ENCODE measurements at places on chromosomes 5 and 9. TPM values are rescaled to one million over a fixed set of nuclear protein-coding genes. Genes with fewer than 3 reads are reported as not detected.
A peak's percentile ranks its signal among the peaks of the same experiment; 100 is the strongest.

Gene RPL12
- 1,252 TPM for total RNA-seq

GRCh38 chr5:174111287-174111973, 65.9 kb downstream of the NSG2 start:
- no peak for DNase-seq

DNA sequence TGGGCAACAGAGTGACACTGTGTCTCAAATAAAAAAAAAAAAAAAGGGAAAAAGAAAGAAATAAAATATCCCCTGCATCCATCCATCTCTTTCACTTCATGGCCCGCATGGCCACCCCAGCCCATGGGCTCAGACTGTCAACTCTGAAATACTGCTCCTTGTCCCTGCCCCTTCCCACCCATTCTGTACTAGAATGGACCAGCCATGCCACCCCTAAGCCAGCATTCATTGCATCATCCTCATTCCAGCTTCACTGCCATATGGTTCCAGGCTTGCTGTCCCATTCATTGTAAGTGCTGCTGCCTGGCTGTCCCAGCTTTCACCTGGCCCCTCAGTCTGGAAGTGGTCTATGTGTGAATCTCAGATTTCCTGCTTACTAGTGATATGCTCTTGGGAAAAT, 46.2 kb downstream of the SPRY4 start:
- DNase-seq: no peak

Gene GRIA1
- total RNA-seq: not detected

DNA sequence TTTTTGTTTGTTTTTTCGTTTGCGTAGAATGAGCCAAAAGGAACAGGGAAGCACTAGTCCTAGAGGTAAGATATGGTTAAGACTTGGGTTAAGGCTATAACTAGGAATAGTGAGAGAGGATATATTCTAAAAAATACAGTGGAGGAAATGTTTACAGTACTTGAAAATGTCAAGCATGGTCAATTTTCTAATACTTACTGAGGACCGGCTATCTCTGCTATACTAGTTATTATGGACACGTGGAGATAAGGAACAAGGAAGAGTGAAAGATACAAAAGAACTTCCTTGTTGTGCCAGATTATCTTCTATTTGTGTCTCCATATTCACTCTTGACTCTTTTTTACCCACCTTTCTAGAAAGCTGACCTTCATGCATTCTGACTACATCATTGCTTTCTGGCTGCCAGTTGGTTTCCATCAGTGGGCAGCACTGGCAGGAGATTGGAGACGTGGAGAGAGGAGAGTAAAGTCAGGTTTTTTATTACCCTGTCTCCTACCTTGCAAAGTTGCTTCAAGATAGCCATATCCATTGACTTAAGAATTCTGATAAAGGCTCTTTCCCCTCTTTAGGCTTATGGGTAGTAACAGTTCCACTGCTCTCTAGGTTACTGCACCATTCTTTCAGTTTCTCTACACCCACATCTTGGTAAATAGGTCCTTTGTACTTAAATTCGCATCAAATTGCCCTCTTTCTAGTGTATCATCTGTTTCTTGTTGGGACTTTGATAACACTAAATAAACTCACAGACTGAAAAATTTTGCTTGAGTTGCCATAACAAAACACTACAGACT, 9.0 kb upstream of the RFX3 start:
- no peak for DNase-seq

GRCh38 chr5:114391321-114391720, 29.5 kb downstream of the KCNN2 start:
- no peak for DNase-seq

GRCh38 chr5:77128411-77129061, 41.5 kb upstream of the ZBED3 start:
- DNase-seq: no peak

DNA sequence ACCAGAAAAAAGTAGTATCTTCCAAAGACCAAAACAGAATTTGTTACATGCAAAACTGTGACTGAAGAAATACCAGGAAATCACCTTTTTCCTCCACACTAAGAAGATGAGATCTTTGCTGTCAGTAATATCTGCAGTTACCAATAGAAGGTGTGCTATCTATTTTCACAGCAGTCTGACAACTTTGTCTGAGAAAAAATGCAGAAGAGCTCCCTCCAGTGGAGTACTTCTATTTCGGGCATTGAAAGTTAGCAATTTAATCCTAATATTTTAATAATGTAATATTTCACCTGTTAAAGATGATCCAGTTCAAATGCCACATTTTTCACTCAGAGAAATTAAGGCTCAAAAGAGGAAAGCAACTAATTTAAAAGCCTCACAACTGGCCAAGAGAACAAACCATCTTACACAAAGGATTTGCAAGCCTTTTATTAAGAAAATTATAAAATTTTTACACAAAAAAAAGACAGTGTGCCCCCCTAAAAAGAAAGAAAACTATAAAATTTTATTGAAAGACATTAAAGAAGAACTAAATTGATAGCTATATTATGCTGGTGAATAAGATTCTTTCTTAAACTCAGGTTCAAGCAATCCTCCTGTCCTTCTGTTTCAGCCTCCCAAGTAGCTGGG, 50.6 kb downstream of the DEPDC1B start:
- peak; percentile 60 for DNase-seq

- no peak for DNase-seq
Observed at GRCh38 chr5:124634228-124634739, 112.2 kb downstream of the ZNF608 start.

- no peak for DNase-seq
Observed at GRCh38 chr5:150022158-150022531, 21.6 kb downstream of the HMGXB3 start.

Gene HRH2
- total RNA-seq: 70.4 TPM

DNA sequence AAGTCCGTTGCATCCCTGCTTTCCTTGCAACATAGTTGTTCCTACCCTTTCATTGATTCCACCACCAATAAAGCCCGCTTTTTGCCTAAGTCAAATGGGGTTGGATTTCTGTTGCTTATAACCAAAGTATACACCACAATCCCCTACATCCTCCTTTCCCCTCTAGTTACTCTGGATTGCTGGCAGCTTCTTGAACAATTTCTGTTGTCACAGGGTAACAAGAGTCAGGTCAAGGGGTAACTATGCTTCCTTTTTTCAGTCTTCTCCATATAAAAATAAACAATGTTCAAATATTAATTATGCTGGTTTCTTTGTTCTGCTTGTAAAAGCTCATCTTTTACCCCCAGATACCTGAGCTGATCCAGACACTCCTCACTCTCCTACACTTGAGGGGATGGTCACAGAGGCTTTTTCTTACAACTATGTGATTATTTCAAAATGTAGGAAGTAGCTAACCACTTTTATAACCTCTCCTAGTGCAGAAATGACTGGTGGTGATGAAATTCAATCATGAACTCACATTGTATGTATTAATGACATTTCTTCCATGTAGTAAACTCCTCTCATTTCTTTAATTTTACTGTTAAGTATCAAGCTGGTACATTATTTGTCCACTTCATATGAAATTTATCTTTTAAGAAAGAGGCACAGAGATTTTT, 136.5 kb downstream of the SNX18 start:
- DNase-seq: no peak

DNA sequence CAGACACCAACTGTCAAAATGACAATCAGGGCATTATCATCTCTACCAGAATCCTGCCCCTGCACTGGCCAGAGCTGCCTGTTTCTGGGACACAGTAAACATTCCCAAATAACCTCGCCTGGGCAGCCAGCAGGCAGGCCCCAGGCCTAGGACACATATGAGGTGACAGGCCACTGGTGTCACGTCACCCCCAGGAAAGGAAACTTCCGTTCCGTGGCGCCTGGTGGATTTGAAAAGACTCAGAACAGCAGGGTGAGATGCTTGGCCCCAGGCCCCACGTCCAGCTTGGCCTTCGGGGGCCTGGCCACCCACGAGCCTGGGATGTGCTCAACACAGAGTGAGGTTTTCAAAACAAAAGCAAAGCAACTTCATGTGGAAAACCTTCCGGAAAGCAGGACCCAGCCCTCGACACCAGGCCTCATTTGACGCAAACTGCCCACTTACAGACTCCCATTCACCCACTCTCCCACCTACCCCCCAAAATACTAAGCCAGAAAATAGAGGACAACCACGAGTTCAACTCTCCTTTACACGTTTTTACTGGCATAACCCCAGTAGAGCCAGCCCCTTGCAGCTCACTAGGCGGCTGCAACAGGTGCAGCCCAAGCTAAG, 1.2 kb downstream of the SEMA4D start:
- DNase-seq: peak; percentile 86

- DNase-seq: peak; percentile 67
Observed at GRCh38 chr5:180080486-180081280, 9.1 kb upstream of the RNF130 start.

DNA sequence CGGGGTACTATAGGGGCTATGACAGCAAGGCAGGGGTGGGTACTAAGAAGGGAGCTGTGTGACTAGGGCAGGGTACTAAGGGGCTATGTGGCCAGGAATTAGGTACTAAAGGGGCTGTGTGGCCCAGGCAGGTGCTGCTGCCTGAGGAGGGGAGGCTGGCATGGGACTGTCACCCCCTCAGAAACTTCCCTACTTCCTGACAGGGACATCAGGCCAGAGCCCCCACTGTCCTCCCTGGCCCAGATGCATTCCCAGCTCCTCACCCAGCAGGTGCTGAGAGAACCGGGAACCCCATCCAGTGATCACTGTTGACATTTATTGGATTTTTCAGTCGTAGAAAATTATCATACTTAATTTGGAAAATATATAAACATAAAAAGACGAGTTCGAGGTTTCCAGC, 26.6 kb downstream of the IRX2 start:
- DNase-seq: no peak

Gene AFAP1L1
- not detected for total RNA-seq

Gene GABRG2
- total RNA-seq: not detected

- no peak for DNase-seq
Observed at GRCh38 chr5:108101130-108101529, 280.8 kb downstream of the FBXL17 start.

- no peak for DNase-seq
Observed at GRCh38 chr9:138022121-138022741, 144.6 kb downstream of the CACNA1B start.

DNA sequence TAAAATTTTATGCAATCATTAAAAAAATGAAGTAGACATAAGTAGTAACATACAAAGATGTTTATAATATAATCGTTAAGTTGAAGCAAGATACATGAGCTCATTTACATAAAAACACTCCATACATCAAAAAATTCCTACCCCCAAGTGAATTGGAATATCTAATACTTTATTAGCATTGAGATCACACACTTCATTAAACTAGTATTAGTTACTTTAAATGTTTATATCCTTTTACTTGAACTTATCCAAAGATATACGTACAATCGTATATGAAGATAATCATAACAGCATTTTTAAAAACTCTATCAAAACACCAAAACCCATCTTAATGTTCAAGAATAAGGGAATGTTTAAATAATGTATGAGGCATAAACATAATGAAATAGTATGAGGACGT, 275.1 kb downstream of the RFX3 start:
- DNase-seq: no peak

GRCh38 chr5:175328176-175328575, 115.8 kb downstream of the DRD1 start:
- no peak for DNase-seq

Gene ACER2
- 1.3 TPM for total RNA-seq

DNA sequence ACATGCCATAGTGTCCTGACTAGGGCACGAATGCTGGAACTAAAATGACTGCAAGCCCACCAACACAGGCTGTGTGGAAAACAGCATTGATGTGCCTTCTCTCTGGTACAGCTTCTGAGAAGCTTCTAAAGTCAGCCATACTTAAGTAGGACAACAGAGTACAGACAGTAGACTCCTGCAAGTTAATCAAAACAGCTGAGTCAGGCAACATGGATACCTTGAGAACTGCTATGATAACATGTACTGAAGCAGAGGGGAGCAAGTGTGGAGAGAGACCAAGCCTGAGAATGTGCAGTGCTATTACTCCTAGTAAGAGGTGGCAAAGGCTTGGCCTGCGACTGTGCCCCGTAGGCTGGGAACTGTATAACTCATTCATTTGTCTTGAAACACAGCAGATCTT, 2.5 kb downstream of the ISCA1 start:
- DNase-seq: peak; percentile 43

- DNase-seq: peak; percentile 54
Observed at GRCh38 chr9:134571946-134572917, 69.4 kb upstream of the COL5A1 start.

- no peak for DNase-seq
Observed at GRCh38 chr5:7904170-7904569, 35.2 kb downstream of the MTRR start.

DNA sequence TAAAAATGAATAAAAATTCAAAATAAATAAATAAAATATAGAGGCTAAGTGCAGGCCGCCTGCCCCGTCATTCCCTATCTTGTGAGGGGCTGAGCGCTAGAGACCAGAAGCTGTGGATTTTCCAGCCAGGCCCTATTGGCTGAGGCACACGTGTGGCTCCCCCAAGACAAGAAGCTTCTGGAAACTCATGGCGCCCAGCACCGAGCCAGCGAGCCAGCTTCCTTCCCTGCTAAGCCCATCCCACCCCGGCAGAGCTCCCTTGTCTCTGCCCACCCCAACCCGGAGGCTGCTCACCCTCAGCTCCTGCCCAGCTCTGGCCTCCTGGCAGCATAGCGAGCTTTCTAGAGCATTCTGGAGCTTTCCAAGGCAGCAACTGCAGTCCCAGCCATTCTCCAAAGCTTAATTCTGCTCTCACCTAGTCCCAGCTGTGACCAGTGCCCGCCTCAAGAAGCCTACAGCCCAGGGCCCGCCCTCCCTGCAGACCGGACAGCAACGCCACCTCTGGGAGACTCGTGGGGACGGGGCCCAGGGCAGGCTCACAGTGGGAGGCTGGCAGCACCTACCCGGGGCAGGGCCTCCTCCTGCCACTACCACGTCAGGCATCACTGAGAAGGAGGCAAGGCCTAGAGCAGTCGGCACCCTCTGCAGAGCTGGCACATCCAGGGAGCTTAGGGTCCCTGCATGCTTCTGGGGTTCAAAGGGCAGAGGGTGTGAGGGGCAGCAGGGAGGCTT, 23.2 kb upstream of the TMEM250 start:
- no peak for DNase-seq

Gene SHISAL2B
- total RNA-seq: not detected
